NCI-H1436 treated with DMSO at 0.1 percent for 48 hours (cell line): ENCODE measurements at places on chromosomes 1 and 21.
A peak's percentile ranks its signal among the peaks of the same experiment; 100 is the strongest.

DNA sequence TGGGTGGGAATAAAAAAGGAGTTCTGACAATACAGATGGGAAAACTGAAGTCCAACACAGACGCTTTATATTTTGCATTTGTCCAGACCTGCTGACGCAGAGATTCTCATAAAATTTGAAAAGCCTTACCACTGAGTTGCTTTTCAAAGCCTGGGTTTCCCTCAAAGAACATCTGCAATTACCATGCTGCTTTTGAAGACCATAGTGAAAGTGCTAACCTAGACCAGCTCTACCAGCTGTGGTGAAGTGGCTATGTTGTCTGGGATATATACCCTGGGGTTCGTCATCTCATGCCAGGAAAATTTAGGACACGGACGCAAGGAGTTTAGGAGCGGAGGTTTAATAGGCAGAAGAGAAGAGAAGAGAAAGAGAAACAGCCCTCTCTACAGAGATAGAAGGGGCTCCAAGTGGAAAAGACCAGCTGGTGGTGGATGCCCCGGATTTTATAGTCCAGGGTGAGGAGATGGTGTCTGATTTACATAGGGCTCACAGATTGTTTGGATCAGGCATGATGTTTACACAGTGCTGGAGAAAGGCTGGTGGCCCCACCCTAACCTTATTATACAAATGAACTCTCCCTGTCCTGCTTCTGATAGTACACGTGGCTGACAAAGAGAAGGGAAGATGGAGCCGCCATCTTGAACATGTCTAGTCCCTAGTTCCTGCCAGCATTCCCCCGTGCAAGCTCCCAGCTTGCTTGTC lies 73.8 kb downstream of the AK4 start:
- no peak for DNase-seq

- peak; percentile 29 for DNase-seq
Observed at GRCh38 chr1:68103884-68104554, 53.6 kb upstream of the DIRAS3 start.

GRCh38 chr1:227062306-227062705 lies 122.2 kb downstream of the COQ8A start:
- no peak for DNase-seq

GRCh38 chr1:153251988-153252387 lies 7.5 kb upstream of the LORICRIN start:
- no peak for DNase-seq

DNA sequence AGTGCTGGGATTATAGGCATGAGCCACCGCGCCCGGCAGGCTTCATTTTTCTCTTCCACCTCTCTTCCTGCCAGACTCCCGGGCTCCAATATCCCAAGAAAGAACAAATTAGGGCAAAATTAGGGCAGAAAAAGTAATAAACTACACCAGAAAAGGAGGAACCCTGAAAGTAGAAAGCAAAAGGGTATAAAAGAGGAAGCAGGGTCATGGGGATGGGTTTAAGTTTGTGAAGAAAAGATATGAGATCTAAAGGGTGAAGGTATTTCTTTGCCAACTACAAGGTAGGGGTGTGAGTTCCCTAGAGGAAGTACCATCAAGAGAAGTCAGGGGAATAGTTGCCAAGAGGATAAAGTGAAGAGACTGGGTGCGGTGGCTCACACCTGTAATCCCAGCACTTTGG lies 9.9 kb downstream of the PTPN22 start:
- no peak for DNase-seq

GRCh38 chr21:38467374-38467773 lies 30.9 kb downstream of the ERG start:
- DNase-seq = no peak

- DNase-seq = no peak
Observed at GRCh38 chr1:181846001-181846645, 215.4 kb downstream of the ZNF648 start.

DNA sequence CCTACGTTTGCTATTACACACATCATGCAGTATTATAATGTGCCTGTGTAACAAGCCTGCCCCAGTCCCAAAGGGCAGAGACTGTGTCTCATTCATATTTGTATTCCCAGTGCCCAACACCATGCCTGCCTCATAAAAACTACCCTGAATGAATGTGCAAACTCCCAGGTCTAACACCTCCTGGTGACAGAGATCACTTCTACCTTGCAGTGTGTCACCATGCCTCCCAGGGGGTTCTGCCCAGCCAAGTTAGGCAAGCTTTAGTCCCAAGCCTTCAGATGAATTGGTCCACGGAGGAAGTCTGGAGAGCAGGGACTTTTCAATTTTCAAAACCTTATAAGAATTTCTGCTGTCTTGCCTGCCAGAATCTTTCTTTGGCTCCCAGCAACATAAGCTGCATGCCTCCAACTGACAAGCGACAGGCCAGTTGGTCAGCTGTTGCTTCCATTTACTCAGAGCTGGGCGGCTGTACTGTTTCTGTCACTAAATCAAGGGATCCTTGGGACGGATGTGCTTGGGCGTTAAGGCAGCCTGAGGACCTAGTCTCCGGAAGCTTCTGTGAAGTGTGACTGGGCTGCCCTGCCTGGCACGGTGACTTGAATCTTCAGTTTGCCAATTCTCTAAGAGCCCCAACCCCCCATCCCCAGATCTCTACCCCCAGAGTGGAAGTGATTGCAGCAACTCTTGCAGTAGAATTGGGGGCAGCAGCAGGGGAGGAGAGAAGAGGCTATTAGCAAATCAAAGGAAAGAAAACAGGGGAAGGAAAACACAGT lies 1.2 kb downstream of the RXRG start:
- DNase-seq = no peak

- no peak for DNase-seq
Observed at GRCh38 chr1:211331011-211331709, 4.5 kb downstream of the TRAF5 start.
